ENCODE measurements at places on chromosomes 12 and 14. TPM values are rescaled to one million over a fixed set of nuclear protein-coding genes. Genes with fewer than 3 reads are reported as not detected.

GRCh38 chr12:1815814-1816729, 4.3 kb upstream of the LRTM2 start:
- DNase-seq = no peak

DNA sequence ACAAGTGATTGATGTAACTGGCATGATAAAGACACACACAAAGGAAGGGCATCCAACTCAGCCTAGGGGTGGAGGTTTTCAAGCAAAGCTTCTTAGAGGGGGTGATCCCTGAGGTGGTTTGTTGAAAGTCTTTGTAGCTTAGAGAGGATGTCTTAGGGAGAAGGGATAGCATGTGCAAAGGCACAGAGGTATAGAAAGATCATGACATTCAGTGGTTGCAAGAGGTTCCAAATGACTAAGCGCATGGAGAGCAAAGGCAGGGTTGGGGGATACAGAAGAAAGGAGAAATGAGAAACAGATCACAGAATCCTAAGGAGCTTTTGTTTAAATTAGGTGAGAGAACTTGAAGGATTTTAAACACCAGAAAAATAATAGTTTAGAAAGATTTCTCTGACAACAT, 5.2 kb upstream of the CCT2 start:
- no peak for DNase-seq

Gene CFAP73
- not detected for total RNA-seq

Gene TOMM20L
- total RNA-seq = not detected

Gene OVCH1
- not detected for total RNA-seq
